ENCODE measurements at places on chromosomes 6 and 20.

- DNase-seq = no peak
Observed at GRCh38 chr20:38893565-38894090, 32.6 kb upstream of the FAM83D start.

DNA sequence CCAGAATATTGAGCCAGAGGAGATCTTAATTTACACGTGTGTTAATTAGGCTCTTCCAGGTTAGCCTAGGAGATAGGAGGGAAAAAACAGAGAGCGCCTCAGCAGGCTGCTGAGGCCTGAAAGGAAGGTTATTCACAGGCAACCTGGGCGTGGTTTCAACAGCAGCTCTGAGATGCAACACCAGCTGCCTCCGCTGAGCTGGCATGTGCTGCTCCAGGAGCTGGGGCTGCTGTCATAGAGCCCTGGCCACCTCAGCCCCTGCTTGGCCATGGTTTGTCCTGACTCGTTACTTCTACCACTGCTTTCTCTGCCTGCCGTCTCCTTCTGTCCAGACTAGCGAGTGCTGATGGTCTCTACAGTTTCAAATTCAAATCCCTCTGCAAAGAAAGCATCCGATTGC is 32.4 kb upstream of the RPP40 start:
- no peak for DNase-seq

DNA sequence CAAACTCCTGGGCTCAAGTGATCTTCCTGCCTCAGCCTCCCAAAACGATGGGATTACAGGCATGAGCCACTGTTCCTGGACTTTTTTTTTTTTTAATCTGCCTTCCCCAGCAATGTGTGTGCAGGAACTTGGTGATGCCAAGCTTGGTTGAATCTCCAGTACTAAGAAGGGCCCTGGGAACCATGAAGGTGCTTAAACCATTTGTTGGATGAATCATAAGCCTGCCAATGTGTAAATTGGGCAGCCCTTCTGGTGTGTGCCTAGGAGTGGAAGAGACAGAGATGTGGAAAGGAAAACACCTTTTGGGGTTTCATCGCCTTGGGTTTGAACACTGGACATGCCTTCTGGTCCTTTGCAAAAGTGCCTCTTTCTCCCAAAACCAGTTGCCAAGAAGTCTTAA is 7.1 kb upstream of the SPO11 start:
- DNase-seq = no peak

- DNase-seq = no peak
Observed at GRCh38 chr20:64114356-64114971, 7.1 kb upstream of the NPBWR2 start.

DNA sequence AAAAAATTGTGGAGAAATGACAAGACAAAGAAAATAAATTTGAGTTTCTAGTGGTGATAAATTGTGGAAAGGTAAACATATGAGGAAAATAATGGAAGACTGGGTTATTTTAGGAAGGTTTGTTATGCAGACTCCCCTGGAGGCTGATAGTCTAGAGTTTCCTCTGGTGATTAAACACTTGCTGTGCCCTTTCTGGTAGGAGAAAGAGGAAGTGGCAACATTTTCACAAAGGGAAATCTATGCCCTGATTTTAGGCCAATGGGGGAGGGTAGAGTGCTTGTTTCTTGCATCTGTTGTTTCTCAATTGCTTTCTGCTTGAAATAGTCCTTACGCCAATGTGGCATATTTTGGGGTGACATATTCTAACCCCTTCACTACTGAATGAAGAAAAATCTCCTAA is 129.1 kb upstream of the DOK5 start:
- DNase-seq = no peak

GRCh38 chr6:25519856-25520255 is 132.2 kb upstream of the SCGN start:
- no peak for DNase-seq

GRCh38 chr6:16999491-17000436 is 102.1 kb upstream of the STMND1 start:
- peak; percentile 57 for DNase-seq

- DNase-seq = no peak
Observed at GRCh38 chr6:36715469-36715868, 17.8 kb downstream of the RAB44 start.

GRCh38 chr6:142146828-142147662 is at the start of the genes NMBR and VTA1:
TSS of gene NMBR (minus strand) at chr6:142147122. CDS start at chr6:142088658, 58,464 bp downstream.
TSS of gene VTA1 (plus strand) at chr6:142147263. CDS start at chr6:142147288, 25 bp downstream.
- peak; percentile 99 for DNase-seq

DNA sequence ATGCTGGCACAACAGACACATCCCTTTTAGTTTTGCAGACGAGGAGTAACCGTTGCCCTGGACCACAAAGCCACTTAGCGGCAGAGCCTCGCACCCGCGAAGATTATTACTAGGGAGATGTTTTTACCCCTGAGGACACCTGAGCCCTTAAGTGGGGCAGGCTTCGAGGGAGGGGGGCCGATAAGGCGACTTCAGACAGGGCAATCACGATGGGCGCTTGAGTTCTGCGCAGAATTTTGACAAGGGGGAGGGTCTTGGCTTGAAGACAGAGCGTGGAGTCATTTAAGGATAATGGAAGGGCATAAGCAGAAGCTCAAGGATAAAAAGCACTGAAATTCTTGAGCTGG is 650 bp upstream of the TTK start:
- peak; percentile 61 for DNase-seq

DNA sequence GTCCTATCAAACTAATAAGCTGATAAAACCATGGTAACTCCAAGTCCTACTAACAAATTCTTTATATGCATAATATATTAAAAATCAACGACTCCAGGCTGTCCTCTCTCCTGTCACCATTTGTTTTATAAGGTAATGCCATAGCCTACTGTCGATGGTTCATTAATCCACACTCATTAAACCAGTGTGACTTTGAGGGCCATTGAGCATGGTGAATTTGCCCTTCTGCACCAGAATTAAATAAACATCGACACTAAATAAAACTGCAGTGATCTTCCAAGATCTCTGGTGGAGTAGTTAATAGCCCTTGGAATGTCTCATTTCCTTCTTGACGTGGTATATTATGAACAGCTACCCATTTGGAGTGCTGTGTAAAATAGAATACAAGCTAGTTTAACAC is 358.5 kb downstream of the CBLN4 start:
- DNase-seq = no peak

DNA sequence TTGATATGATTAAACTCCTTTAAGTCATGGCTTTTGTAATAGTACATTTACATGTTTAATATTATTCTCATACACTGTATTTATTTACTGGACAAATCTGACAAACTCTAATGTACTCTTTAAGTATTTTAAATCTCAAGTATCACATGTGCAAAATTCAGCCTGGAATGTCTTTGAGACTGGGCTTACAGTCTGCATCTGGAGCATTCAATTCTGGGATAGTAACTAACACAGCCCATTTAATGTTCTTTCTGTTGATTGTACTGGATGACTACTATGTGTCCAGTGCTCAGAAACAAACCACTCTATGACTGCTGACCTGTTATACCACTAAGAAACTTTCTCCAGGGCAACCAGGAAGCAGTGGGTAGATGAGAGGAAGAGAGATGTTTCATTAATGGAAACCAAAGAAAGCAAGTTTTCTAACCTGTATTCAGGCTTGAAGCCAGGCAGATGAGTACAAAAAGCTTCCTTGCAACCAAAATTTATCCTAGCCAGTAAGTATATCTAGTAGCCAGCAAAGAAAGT is 26.8 kb downstream of the FBXL4 start:
- DNase-seq = no peak

DNA sequence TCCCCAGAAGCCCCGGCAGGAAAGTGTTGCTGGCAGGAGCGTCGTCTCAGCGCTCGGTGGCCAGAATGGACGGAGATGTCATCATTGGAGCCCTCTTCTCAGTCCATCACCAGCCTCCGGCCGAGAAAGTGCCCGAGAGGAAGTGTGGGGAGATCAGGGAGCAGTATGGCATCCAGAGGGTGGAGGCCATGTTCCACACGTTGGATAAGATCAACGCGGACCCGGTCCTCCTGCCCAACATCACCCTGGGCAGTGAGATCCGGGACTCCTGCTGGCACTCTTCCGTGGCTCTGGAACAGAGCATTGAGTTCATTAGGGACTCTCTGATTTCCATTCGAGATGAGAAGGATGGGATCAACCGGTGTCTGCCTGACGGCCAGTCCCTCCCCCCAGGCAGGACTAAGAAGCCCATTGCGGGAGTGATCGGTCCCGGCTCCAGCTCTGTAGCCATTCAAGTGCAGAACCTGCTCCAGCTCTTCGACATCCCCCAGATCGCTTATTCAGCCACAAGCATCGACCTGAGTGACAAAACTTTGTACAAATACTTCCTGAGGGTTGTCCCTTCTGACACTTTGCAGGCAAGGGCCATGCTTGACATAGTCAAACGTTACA is 817 bp downstream of the GRM1 start:
- DNase-seq = no peak

DNA sequence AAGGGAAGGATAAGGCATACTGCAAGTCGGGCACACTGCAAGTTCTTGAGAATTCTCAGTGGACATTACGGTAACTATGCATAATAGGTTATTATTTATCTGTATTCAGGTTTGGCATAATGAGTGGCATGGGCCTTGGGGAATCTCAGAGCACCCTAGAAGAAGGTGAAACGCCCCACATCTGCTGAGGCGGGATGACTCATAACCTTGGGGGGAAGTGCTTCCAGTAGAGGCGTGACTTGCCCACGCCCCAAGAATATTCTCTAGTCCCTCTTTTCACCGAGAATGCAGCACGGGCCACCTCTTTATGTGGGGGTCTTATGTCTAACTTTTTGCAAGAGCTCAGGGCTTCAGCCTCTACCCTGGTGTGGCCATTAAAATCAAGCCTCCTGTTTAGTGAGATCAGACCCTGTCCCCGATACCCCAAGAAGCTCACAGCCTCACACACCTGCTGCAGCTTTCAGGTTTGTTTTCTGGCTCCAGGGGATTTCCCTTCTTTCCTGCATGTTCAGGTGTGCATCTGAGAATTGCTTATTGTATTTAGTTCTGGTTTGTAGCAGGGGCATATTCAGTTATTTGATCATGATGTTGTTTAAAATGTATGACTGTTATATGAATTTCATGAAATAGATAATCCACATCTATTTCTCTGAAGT is 19.1 kb downstream of the ZFP64 start:
- DNase-seq = no peak

DNA sequence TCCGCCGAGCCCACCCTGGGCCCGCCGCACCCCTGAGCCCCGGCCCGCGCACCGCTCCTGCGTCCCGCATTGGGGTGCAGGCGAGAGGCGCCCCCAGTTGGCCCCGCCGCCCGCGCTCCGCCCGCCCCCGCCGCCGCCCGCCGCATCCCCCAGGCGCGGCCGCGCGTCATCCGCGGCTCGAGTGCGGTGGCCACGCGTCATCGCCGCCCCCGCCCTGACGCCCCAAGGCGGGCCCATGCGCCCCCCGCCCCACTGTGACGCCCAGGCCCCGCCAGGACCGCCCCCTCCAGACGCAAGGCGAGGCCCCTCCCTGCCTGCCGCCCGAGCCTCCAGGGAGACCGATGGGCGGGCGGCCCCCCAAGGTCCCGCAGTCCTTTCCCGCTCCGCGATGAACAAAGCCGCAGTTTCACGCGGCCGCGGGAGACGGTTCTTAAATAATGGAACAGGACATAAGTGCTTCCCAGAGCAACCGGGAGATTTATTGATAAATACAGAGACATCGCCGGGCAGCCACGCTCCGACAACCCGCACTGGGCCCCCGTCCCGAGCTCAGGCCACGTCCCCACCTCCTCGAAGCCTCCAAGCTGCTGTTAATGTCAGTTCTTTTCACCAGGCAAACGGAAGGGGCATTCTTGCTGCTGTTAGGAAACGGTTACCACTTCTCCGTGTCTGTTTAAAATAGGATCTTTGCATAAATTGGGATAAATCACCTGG is at the start of gene ANKRD60:
ANKRD60 (minus strand) TSS at position 170 of the 714 bp plus-strand sequence; CDS start at position 170, 0 bp downstream.
- peak; percentile 17 for DNase-seq

DNA sequence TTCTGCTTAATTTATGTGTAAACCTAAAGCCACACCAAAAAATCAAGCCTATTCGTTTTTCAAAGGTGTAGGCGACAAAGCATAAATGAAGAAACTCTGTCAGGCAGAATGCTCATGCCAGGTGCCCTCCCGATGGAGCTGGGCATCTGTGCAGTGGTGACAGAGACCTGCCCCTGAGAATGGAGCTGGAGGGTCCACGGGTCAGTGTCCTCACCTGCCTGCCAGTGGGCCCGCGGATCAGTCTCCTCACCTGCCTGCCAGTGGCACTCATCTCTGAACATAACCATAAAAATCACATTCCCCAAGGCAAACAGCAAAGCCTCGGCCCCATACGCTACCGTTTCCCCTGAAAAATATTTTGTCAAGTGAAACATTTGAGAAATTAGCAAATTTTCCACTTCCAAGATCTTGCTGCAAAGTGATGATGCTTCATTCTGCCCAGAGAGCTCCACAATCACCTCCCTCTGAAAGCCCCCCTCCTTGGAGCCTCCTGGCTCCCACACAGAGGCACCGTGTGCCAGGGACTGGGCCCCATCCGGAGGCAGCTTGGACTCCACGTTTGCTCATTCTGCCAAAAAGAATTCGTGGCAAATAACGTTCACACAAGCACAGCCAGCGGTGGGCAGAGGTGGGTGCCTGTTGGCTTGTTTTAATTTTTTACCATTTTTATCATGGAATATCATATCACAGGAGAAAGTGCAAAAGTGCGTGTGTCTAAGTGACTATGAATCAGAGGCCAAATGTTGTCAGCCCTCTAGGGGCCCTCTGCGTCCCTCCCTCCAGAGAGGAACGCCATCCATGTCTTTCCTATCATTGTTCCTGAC is 88.8 kb downstream of the YTHDF1 start:
- no peak for DNase-seq

DNA sequence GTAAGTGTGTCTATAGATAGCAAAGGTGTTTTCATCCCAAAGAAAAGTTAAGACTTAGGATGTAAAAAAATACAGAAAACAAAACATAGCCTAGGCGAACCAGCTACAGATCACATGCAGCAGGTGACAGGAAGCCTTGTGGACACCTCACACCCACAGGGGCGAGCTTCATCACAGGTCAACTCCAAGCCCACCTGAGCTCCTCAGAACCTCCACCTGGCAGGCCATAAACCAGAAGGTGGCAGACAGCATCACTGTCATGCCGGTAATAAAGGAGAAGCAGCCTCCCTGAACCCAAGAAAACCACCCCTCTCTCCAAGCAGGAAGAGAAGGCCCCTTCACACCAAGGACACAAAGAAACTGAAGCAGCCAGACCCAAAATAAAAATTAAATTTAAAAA is 1.0 kb downstream of the RALGAPA2 start:
- DNase-seq = no peak

- DNase-seq = no peak
Observed at GRCh38 chr6:33761922-33762629, 15.4 kb upstream of the IP6K3 start.

DNA sequence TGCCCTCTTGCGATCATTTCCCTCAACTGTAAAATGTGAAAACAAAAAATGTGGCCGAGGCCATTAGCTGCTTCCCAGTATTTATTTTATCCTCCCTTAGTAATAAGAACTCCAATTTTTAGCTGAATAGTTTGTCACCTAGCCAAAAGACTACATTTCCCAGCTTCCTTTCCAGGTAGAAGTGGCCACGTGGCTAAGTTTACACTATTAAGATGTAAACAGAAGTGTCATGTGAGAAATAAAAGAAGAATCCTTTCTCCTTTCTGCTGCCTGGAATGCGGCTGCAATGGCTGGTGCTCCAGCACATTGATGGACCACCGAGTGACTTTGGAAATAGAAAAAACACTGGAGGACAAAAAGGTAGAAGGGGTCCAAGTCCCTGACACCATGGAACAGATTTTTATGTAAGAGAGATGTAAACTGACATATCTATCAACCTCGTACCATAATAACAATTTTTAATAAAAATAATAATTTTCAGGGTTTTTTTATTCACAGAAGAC is 268.8 kb downstream of the PKHD1 start:
- no peak for DNase-seq

All from skin of body (tissue), 3 donors.